ENCODE measurements at places on chromosomes 6 and 20. TPM values are rescaled to one million over a fixed set of nuclear protein-coding genes. Genes with fewer than 3 reads are reported as not detected.

SCGN gene
- 1.1 TPM for total RNA-seq

PAK5 gene
- total RNA-seq = not detected

RAET1L gene
- total RNA-seq = not detected

EDEM2 gene
- total RNA-seq = 32.9 TPM

CEP85L gene
- total RNA-seq = 12.1 TPM

All from cardiac ventricle fibroblast (primary cell).